ENCODE measurements at places on chromosomes 2 and 18. TPM values are rescaled to one million over a fixed set of nuclear protein-coding genes. Genes with fewer than 3 reads are reported as not detected.

DNA sequence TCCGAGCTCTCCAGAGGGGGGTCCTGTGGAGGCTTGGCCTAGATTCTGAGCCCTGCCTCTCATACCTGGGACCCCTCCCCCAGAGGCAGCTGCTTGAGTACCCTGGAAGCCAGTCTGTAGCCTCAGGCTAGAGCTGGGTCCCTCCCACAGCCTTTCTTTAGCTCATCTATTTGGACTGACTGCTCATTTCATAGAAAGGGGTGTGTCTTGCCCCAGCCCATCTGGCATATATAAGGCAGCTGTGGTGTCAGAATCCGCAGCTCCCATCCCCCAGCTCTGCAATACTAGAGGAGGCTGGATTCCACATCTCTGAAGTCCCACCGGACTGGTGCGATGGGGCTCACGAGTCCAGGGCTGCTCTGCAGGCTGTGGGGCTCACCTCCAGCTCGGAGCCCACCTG, 26.1 kb downstream of the MPHOSPH10 start:
- no peak for DNase-seq

LCT gene
- total RNA-seq, result not detected

RBFA gene
- total RNA-seq, result 39.7 TPM

- DNase-seq, result no peak
Observed at GRCh38 chr2:82224301-82224940, 1919.9 kb upstream of the LRRTM1 start.

SERPINB4 gene
- 1.4 TPM for total RNA-seq

All from dorsolateral prefrontal cortex (tissue), 122 donors.